ENCODE measurements at places on chromosomes 5 and 9.

DNA sequence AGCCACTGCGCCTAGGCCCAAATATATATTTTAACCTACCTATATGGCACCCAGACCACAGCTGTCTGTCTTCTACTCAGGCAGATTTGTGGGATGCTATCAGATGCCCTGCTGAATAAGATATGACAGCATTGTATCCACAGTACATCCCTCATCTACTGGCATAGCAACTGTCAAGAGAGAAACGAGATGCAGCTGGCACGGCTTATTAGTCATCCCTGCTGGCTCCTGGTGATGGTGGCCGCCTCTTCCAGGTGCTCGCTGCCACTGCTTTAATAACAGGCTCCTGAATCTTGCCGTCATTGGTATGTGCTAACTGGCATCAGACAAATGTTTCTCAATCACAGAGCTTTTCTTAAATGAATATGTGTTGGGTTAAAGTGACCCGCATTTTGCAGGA lies 34.0 kb downstream of the B4GALT1 start:
- DNase-seq = no peak

DNA sequence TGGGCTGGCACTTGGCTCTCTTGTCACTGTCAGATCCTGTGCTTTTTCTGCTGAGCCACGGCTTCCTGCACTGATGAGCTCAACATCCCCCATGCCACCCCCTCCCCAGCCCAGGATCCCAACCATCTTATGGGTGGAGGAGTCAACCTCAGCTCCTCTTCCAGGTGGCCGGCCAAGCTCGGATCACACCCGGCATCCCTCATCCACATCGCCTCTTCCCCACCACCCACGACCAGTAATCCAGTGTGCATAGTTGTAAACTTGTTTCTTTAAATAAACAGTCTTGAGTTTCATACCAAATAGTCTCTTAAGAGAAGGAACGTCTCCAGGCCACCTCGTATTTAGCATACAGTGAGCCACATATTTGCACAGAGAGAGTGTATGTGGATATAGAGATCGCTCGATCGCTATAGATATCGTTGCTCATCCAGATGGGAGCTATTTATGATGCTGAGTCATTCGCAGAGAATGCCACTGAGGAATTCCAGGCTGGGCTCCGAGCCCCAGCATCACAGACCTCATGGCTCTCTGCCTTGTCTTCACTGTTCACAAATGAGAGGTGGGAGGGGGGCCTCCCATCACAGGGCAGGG lies 61.8 kb upstream of the CPLX2 start:
- no peak for DNase-seq

- no peak for DNase-seq
These were observed 95.5 kb downstream of the GHR start for GRCh38 chr5:42518595-42519221.

DNA sequence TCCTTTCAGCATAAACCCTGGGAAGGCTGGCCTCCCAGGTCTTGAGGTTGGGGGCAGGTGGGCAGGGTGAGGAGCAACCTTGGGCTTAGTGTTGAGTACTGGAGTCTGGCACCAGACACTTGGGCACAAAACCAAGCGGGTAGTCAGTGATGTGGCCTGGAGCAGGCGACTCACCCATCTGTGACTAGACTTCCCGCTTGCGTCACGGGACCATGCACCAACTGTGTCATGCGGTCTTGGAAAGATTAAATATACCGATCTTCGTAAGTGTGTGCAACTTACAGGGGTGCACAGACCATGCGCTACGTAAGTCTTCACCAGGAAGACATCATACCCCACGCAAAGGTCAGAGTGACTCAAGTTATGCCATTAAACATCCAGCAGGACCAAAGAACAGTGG lies 304.4 kb upstream of the IRX4 start:
- DNase-seq = no peak

GRCh38 chr5:176134529-176135223 lies 103.5 kb upstream of the SIMC1 start:
- no peak for DNase-seq

DNA sequence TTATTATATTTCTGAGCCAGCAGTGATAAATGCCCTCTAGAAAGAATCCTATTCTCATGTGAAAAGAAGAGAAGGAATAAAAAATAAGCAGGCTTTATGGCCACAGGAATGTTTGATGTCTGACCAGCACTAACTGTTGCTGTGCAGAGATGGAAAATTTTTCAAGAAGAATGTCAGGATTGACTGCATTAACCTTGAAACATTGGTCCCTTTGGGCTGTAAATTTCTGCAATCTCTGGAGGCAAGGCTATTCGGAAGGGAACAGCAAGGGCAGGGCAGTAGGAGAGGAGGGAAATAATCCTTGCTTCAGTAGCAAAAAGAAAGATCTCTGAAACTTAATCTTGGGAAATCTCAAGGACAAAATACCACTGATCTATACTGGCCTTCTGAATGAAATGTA lies 415.2 kb downstream of the DNAH5 start:
- no peak for DNase-seq

DNA sequence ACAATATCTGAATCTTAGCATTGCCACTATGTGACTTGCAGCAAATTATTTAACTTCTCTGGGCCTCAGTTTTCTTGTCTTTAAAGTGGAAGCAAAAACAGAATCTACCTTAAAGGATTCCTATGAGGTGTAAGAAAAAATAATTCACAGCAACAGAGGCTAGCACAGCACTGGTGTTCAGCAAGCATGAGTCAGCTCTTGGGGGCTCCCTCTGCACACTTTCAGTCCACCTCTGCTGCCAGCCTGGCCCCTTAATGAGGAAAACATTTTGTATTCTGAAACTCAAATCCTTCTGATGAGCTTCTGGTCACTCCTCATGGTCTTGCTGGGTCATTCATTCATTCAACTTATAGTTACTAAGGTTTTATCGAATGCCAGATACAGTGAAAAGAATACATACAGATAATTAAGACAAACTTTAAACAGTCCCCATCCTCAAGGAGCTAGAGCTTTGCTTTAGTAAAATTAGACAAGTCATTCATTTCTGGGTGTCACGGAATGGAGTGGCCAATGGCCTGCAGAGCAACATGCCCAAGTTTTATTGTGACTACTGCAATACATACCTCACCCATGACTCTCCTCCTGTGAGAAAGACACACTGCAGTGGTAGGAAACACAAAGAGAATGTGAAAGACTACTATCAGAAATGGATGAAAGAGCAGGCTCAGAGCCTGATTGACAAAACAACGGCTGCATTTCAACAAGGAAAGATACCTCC lies 26.8 kb upstream of the IQGAP2 start:
- no peak for DNase-seq

DNA sequence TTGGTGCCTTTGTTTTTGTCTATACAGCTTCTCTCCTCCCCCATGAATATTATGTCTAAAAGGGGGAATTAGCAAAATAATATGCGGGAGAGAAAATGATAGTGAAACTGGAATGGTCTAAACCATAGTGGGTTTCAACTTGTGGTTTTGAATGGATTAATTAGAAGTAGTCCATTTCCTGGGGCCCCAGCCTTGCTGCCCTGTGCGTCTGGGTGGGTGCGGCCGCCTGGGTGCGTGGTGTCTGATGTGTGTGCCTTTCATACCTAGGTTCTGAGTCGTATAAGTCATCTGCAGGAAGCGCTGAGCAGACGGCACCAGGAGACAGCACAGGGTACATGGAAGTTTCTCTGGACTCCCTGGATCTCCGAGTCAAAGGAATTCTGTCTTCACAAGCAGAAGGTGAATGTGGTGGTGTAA lies 120.0 kb upstream of the CACNA1B start:
- DNase-seq = no peak

- DNase-seq = no peak
These were observed 47.4 kb upstream of the FAM120AOS start for GRCh38 chr9:93500571-93501298.

DNA sequence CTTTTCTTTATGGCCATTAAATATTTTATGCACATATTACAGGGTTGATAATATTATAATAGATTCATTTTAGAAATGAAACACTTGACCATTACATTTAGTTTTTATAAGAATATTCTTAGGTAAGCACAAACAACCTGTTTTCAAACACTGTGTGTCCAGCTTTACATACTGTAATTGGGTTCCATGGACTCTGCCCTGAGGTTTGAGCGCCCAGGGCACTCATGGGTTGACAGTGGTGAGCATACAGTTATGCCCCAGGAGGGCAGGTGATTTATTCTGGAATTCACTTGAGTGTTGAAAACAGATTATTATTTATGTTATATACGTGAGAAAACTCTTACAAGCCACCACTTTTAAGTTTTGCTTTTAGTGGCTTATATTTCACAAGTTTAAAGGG lies 33.7 kb downstream of the TRIO start:
- no peak for DNase-seq

GRCh38 chr5:84383296-84383815 lies 1.3 kb downstream of the EDIL3 start:
- DNase-seq = peak; percentile 1

GRCh38 chr5:154559398-154560276 lies 81.6 kb upstream of the HAND1 start:
- DNase-seq = no peak

- no peak for DNase-seq
These were observed 24.0 kb downstream of the NNT start for GRCh38 chr5:43627028-43627427.

GRCh38 chr9:28883234-28883633 lies 1310.0 kb upstream of the C9orf72 start:
- no peak for DNase-seq

- no peak for DNase-seq
These were observed 870.7 kb upstream of the CDH10 start for GRCh38 chr5:25515525-25515924.

- no peak for DNase-seq
These were observed 217.6 kb downstream of the CDH18 start for GRCh38 chr5:19770396-19770795.

All from activated naive CD4-positive, alpha-beta T cell treated with anti-CD3 and anti-CD28 coated beads, Interleukin-2, amount 50 U/mL, for 72 hours (primary cell).